ENCODE measurements at places on chromosomes 13 and 19. TPM values are rescaled to one million over a fixed set of nuclear protein-coding genes. Genes with fewer than 3 reads are reported as not detected.
A peak's percentile ranks its signal among the peaks of the same experiment; 100 is the strongest.

The AMH gene
- 1.1 TPM for total RNA-seq

The GARIN5A gene
- total RNA-seq, result 2.5 TPM

The CGB1 gene
- not detected for total RNA-seq

The CAMSAP3 gene
- 63.9 TPM for total RNA-seq

The ELANE gene
- 11.9 TPM for total RNA-seq

The TEX26 gene
- total RNA-seq, result not detected

The SIGLEC12 gene
- not detected for total RNA-seq

The PEG3 gene
- 4.2 TPM for total RNA-seq

The KRTDAP gene
- total RNA-seq, result 0.61 TPM

The PMIS2 gene
- not detected for total RNA-seq

DNA sequence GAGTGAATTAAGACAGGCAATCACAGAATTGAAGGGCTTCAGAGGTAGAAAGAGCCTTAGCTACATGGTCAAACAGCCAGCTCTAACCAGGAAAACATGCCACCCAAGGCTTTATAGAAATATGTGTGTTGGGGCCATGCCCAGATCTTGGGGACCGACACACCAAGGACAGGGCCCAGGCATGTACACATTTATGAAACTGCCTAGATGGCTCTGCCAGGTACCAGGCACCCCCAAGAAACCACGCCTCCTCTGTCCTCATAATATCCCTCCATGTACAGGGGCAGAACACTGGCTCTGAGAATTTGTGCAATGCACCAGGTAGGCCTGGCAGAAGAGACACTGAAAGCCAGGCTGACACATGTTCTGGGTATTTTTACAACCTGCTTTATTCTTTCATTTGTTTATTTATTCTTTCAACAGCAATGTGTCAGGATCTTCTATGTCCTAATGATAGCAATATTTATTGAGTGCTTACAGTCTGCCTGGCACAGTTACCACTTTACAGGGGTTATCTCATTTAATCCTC, 137.9 kb upstream of the LSM14A start:
- DNase-seq, result no peak

DNA sequence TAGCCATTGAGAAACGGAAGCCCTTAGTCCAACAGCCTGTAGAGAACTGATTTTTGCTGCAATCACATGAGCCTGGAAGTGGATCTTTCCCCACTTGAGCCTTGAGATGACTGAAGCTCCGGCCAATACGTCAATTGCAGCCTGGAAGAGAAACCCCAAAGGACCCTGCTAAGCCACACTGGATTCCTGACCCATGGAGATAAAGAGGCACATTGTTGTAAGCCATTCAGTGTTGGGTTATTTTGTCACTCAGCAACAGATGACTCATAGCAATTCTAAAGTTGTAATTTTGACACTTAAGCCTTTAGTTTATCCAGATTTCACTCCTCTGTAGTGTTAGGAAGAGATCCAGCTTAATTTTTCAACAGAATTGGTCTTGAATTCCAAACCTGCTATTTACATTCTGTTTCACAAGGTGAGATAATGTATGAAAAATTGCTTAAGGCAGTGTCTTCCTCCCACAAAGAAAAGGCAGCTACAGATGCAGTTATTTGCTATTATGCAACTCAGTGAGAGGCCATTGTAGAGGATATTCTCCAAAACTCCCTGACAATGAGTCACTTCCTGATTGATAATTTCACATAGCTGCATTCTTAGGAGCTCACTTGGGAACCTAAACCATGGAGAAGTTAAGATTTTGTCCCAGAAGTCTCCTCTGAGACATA, 59.4 kb upstream of the TSHZ3 start:
- DNase-seq, result no peak

- DNase-seq, result no peak
Measured at GRCh38 chr13:20968745-20969144, 66.2 kb upstream of the XPO4 start.

- DNase-seq, result no peak
Measured at GRCh38 chr13:69373747-69374425, 733.7 kb upstream of the ATXN8OS start.

DNA sequence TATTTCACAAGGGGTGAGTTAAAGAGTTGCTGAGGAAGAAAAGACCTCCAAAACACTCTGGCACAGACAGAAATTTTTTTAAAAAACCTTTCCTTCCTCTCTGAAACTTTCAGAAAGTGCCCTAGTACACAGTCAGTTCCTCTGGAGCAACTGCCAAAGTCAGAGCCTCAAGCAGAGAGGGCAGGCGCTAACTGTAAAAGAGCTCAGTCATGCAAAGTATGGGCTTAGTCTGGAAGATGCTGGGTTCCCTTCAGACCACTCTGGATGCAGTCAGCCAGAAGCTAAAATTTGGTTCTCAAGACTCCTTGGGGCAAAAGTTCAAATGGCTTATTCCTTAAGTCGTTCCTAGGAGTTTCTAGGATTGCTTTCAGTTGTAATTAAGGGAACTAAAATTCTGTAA, 671.6 kb downstream of the PCDH9 start:
- DNase-seq, result no peak

GRCh38 chr13:29065142-29065541, 245.0 kb downstream of the MTUS2 start:
- DNase-seq, result no peak

- no peak for DNase-seq
Measured at GRCh38 chr13:73496711-73497110, 437.9 kb downstream of the KLF5 start.

DNA sequence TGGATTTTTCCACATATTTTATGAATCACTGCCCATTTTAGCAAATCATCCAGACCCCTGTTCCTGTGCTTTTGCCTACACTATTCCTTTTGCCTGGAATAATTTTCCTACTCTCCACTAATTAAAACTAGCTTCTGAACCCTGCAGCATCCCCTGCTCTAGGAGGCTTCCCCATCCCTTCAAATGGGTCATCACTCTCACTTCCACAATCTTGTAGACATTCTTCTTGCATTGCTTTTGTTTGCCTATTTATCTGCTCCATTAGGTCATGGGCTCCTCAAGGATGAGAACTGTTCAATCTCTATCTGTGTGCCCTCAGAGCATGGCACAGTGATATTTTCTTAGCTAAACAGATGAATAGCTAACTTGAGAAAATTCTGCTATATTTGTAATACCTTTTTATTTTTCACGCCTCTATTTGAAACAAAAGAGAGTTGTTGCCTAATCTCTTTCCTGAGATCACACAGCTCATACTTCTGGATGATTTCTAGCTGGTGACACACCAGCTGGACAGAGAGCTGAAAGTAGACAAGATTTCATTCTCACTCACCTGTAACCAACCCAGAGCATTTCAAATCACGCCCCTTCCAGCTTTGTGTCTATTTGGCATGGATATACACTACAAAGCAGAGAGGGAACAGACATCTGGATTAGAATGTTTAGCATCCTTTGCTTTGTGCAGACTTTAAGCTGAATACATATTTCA, 466.0 kb downstream of the FOXO1 start:
- no peak for DNase-seq

DNA sequence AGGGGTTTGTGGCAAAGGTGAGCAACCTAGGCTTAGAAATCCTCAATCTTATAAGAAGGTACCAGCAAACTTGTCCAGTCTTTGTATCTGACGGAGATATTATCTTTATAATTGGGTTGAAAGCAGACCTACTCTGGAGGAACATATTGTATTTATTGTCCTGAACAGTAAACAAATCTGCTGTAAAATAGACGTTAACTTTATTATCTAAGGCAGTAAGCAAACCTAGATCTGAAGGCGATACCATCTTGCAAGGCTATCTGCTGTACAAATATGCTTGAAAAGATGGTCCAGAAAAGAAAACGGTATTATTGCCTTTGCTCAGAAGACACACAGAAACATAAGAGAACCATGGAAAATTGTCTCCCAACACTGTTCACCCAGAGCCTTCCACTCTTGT, 3.8 kb upstream of the KLK2 start:
- no peak for DNase-seq

DNA sequence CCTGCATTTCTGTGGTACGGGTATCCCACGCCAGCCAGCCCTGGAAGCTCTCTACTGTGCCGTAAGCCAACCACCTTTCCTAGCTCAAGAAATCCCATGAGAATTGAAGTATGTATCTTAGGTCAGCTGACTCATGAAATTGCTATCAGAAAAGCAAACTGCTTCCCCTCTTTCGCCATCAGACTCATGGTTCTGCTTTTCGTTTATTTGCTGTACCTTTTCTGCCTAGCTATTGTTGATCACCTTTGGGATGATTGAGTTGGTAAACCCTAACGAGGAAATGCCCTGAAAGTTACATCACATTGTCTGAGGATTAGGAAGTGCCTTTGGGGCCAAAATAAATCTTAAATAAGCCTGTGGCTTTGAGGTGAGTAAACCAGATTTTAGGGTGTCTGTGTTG, at the start of gene ADGRE3:
ADGRE3 (minus strand) TSS at position 81 of the 400 bp plus-strand sequence; CDS start at position 7, 74 bp downstream.
- no peak for DNase-seq

DNA sequence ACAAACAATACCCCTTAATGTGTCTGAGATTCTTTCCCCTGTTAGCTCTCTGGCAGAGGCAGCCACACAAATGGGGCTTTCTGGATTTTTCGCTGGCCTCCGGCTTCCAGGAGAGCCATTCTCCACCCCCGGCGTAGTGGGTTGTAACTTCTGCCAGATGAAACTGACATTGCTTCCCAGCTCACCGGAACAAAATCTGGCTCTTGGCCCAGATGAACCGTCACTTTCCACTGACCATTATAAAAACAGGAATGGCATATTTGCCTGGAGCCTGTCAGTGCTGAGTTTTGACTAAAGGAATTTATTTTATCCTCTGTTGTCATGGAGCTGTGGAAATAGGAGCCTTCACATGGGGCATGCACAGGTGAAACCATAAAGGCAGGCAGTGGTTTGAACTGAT, 120.6 kb upstream of the GPR12 start:
- DNase-seq, result no peak

DNA sequence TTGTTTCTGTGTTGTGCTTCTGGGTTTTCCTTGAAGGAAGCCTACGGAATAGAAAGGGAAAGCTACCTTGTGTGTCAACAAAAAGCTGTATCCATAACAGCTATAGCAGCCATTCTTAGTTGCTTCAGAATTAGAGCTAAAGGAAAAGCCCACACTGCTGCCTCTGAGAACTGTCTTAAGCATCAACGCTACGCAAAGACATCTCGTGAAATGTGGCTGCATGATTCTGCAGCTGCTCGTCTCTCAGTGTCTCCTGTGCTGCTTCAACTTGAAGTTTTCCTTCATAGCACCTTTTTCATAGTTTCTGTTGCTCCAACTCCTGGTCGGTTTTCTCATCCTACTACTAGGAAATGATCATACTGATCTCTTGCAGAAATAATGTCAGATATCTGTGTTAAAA, 140.9 kb upstream of the MAB21L1 start:
- no peak for DNase-seq

GRCh38 chr13:80821466-80821865, 480.5 kb upstream of the SPRY2 start:
- DNase-seq, result no peak

DNA sequence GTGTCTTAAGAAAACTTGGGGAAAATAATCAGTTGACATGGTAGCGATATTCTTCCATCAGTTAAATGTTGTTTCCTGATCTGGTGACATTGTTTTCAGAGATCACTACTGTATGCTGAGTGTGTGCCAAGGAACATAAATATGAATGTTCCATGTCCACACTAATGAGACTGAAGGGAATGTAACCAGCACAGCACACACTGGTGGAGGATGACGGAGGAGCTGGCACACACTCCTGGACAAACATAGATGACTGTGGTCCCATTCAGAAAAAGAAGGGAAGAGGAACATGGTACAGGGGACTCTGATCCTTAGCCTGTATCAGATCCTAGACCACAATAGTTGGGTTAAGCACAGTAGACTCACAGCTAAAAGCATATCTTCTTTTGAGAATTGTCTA, 574.8 kb downstream of the MYO16 start:
- no peak for DNase-seq

DNA sequence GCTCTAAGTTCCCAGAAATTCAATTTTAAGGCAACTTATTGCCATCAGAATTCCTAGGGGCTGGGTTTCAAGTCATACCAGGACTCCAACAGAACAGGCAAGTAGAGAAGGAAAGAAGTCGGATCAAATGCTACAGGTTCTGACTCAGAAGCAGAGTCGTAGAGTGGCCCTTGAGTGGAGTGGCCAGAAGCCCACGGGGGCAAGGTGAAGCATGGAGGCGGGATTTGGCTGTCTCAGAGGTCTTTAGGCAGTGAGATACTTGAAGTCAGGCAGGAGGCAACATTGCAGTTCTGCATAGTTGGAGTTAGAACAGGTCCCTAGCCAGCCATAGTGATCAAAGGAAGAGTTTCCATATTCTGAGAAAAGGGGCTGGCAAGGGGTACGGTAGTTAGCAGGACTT, 111.6 kb downstream of the NHLRC3 start:
- DNase-seq, result peak; percentile 72

GRCh38 chr13:71464686-71465085, 402.3 kb downstream of the DACH1 start:
- DNase-seq, result no peak

DNA sequence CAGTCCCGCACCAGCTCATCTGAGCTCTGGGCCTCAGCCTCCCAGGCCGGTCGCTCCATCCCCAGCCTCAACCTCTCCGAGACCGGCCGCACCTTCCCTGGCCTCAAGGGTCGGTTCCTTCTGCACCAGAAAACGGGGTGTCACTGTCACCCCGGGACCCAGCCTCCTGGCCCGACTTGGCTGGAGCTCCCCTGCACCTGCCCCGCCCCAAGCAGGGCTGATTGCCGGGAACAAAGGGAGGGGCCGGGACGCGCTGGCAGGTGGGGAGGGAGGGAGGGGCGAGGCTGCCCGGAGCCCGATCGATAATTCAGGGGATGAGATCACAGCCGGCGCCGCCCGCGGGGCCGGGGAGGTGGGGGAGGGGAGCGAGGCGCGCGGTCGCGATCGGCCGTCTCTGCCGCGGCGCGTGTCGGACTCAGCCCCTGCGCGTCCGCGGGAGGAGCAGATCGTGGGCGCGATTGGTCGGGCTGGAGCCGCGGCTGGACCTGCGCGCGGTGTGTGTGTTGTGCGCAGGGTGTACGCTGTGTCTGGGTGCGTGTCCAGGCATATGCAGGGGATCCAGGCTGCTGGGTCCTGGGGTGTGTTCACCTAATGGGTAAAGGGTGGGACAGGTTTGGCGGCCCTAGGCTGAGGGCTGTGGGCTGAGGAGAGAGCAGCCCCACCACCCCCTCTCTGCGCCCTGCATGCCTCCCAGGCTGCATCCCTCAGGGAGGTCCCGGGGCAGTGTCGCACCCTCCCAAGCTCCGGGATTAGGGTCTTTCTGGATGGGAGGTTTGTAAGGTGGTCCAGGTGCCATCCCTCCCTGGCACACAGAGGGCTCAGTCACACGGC, 1.1 kb upstream of the SHC2 start:
- peak; percentile 89 for DNase-seq

DNA sequence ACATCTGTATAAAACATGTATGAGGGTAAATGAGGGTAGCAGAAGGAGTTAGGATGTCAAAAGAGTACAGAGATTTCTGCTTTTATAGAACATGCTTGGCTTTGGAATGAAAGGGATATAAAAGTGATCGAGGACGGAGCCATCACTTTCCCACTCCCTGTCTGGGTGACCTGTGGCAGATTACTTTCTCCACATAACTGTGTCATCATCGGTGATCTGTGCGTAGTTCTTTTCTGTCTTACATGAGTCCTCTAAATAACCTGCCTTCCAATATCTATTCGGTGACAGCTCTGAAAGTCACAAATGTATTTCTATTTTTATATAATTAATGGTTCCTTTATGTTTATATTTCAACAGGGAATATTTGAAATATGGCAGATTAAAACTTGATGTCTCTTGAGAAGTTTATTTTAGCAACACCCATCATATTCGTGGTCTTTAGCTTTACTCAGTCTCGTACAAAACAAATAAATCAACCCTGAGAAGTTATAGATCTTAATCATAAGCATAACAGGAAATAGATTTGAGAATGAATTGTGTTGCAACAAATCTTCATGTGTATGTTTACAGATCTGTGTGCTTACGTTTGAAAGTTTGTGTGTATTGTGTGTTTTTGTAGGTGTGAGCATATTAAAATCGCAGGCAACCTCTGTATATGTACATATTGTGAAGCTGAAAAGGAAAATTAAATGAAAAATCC, 1094.3 kb downstream of the EFNB2 start:
- no peak for DNase-seq
